Stimulated activated CD8-positive, alpha-beta memory T cell treated with anti-CD3 and anti-CD28 coated beads, Interleukin-15, amount 100 ng/mL, for 24 hours (primary cell): ENCODE measurements at places on chromosomes 5 and 9.

GRCh38 chr5:63245271-63245670, 666.7 kb downstream of the LRRC70 start:
- DNase-seq, result no peak

DNA sequence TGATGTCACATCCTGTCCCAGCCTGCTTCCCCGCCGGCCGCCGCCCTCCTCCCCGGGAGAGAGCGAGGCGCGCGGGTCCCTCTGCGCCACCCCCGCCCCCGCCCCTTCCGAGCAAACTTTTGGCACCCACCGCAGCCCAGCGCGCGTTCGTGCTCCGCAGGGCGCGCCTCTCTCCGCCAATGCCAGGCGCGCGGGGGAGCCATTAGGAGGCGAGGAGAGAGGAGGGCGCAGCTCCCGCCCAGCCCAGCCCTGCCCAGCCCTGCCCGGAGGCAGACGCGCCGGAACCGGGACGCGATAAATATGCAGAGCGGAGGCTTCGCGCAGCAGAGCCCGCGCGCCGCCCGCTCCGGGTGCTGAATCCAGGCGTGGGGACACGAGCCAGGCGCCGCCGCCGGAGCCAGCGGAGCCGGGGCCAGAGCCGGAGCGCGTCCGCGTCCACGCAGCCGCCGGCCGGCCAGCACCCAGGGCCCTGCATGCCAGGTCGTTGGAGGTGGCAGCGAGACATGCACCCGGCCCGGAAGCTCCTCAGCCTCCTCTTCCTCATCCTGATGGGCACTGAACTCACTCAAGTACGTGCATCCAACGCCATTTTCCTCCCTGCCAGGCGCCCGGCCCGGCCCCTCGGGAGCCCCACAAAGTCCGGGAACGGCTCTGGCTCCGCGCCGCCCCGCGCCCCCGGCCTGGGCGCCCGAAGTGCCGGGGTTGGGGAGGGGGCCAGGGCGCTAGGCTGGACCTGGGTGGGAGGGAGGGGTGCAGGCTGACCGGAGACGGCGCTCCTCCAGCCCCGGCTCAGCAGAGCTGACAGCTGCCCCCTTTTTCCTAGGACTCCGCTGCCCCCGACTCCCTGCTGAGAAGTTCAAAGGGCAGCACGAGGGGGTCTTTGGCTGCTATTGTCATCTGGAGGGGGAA, 12.0 kb upstream of the OLFM1 start:
- no peak for DNase-seq

DNA sequence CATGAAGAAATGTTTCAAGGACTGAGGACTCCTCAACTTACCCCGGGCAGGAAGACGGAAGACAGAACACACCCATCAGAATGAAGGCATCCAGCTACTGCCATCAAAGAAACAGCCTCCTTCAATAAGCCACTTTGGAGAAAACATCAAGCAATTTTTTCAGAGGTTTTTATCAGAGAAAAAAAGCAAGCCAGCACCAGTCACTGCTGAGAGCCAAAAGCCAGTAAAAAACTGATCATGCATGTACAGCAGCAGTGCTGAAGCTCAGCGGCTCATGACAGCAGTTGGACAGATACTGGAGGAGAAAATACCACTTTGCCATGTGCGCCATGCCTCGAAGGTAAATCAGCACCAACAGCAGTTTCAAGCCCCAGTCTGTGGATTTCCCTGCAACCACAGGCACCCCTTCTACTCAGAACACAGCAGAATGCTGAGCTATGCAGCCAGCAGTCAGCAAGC, 10.1 kb upstream of the ZNF484 start:
- DNase-seq, result no peak

DNA sequence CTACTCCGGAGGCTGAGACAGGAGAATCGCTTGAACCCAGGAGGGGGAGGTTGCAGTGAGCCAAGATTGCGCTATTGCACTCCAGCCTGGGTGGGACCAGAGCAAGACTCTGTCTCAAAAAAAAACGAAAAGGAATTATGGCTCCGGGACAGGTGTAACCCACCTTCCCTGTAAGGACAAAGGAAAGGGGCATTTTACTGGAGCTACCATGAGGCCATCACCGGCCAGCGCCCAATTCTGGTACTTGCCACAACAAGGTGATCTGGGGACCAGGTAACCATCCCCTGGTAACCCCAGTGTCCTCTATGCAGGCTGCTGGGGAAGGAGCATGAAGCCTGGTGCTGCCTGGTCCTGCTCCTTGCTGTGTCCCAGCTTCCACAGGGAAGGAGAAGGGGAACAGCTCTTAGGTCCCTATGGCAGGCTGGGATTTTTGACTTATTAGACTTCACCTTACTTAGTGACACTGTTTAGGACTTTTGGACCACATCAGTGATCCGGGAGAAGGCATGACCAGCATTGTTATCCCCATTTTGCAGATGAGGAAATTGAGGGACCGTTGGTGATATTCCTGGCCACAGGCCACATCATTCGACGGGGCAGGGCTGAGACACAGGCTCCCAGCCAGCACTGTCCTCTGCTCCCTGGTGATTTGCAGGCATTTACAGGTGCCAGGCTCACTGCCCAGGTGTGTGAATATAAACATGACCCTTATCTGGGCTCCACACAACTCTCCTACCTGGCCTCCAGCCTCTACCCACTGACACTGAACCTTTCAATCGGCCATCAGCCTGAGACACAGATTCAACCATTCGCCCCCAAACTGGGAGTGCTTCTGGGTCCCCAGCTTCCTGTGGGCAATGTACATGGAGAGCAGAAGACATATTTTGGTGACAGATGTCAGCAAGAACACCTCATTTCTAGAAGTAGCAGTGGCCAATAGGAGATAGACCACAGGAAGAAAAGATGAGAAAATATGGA, 26.5 kb upstream of the ABO start:
- no peak for DNase-seq

DNA sequence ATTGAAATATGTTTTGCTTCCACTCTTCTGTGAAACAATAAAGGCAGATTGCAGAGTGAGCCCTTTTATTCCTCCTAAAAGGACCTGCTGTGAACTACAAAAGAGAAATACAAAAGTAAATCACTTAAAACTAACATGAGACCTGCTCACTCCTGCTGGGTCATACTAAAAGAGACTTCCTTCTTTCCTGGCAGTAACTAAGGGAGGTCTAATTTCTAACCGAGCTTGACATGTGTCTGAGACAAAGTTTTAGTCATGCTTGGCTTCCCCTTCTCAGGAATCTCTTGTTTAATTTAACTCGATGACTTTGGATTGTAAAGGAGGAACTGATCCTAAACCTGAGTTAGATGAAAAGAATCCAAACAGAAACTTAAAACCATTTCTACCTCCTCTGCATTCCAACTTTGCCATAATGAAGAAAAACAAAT, 86.4 kb upstream of the CDH6 start:
- DNase-seq, result no peak

DNA sequence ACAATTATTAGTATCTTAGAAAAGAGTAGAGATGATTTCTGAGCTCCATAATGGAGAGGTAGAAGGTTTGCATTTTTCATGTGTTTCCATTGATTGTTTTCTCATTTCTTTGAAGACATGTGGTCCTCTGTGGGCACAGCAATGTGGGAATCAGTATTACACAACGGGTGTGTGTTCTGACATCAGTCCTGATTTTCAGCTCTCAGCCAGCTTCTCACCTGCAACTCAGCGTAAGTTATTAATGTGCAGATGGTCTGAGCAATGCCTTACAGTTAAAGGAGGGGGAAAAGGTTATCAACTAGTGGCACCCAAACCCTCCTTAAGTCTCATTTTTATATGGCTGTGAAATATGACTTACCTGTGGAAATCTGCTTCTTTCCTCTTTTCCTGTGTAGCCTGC, 59.1 kb downstream of the ITGA2 start:
- DNase-seq, result no peak

- no peak for DNase-seq
These were observed 94.4 kb upstream of the BASP1 start for GRCh38 chr5:17123010-17123409.

DNA sequence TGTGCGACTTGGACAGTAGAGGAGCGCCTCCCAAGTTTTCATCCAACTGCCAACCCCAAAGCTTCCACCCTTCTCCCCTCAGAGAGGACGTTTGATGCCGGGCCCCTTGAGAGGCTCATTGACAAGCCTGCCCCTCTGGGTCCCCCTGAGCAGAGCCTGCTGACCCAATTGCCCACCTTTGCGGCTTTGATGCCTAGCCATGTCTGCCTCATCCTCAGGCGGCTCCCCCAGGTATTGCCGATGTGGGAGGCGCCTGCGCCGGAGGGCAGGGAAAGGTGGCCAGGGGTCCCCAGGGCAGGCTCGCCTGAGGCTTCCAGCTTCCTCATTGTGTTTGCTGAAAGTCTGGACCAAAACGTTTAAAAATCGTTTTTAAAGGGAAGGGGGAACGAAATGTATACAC, 1.4 kb downstream of the ODF2 start:
- no peak for DNase-seq

DNA sequence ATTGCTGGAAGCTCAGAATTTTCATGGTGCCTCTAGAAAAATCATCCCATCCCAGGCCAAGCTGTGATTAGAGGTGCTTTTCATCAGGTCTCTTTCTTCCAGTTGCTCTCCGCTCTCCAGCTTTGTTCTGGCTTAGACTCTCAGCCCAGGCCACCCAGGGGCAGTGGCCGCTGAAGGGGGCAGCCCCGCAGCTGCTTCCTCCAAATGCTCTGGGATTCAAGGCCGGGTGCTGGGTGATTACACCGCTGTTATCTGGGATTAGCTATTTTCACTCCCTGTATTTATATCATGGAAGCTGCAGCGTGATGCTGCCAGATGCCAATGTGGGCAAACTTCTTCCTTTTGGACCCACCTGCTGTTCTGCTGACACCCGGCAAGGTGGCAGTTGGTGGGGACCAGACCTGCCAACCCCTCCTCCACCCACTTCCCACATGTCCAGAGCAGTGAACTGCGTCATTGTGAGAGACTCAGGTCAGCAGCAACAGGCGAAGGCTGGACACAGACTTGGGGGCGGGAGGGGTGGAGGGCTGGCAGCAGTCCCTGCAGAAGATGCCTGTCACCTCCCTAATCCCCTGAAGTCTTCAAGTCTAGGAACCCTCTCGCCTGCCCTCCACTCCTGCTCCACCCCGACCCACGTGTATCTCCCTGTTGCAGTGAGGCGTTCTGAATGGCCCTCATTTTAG, 33.9 kb upstream of the NKX2-5 start:
- no peak for DNase-seq

DNA sequence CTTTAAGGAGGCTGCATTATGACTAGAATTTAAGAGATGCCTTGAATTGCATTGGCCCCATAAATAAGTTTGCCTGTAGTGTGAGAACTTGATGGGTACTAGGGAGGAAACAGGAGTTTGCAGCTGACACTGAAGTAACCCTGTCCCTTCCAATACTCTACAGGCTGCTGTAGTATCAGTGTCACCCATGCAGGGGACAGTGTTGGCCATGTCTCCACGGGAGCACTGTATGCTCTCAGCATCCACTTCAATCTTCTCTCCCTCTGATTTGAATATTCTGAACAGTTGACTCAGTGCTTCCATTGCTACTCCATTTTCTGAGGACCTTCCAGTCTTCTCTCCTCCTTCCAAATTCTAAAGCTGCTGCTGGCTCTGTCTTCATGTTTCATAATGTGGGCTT, 11.4 kb upstream of the IFNA14 start:
- no peak for DNase-seq
